Ecto neural progenitor cell (in vitro differentiated cells): ENCODE measurements at places on chromosomes 4 and X.

GRCh38 chr4:141215030-141215429, 5.7 kb upstream of the ZNF330 start:
- DNase-seq, result no peak

- DNase-seq, result no peak
Measured at GRCh38 chrX:108097380-108097779, 5.8 kb downstream of the ATG4A start.

GRCh38 chrX:153608376-153608775, 9.4 kb upstream of the CCNQ start:
- no peak for DNase-seq

DNA sequence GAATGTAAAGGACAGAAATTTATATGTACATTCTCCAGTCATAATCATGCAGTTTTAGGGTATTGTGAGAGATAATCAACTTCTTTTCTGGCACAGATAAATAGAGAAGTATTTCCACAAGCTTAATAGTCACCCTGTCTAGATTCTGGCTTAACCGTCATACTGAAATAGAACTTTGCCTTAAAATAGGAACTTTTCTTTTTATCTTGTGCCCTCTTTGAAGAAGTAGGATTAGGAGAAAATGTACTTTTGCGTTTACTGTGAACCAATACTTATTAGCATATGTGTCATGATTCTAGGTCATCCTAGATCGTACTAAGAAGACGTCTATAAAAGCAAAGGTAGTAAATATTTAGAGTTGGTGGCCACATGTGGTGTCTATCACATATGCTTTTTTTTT, 95.4 kb downstream of the NFKB1 start:
- DNase-seq, result no peak

DNA sequence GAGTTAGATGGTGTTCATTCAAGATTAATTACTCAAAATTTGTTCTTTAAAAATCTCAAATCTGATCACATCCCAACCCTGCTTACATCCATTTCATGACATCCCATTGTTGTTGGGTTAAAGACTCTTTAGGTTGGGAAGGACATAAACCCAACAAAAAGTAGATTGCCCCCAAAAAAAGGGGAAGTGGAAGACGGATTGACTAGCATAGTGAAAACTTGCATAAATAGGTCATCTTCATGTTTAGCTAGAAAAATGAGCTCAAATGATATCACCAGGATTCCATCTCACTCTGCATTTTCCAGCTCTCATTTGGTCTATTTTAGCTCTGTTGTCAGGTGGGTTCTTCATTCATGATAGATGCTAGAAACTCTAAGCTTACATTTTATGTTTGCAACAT, 18.5 kb upstream of the TET2 start:
- no peak for DNase-seq

DNA sequence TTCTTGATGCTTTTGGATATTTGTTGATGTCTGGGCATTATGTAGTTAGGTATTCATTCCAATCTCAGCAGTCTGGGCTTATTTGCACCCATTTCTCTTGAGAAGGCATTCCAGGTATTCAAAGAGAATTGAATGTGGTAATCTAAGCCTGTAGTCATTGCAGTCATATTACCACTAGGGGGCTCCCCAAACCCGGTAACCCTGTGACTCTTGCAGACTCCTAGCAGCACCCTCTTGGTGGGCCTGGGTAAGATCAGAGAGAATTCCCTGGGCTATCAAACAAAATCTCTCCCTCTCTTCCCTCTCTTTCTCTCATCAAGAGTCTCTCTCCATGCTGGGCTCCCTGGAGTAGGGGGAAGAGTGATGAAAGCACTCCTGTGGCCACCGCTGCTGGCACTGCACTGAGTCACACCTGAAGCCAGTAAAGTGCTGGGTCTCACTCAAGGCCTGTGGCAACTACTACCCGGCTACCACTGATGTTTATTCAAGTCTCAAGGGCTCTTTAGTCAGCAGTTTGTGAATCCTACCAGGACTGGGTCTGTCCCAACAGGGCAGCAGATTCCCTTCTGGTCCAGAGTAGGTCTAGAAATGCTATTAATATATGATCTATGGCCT, 187.7 kb upstream of the NUDT10 start:
- DNase-seq, result peak; percentile 54
